ENCODE measurements at places on chromosomes 3 and 15.
A peak's percentile ranks its signal among the peaks of the same experiment; 100 is the strongest.

DNA sequence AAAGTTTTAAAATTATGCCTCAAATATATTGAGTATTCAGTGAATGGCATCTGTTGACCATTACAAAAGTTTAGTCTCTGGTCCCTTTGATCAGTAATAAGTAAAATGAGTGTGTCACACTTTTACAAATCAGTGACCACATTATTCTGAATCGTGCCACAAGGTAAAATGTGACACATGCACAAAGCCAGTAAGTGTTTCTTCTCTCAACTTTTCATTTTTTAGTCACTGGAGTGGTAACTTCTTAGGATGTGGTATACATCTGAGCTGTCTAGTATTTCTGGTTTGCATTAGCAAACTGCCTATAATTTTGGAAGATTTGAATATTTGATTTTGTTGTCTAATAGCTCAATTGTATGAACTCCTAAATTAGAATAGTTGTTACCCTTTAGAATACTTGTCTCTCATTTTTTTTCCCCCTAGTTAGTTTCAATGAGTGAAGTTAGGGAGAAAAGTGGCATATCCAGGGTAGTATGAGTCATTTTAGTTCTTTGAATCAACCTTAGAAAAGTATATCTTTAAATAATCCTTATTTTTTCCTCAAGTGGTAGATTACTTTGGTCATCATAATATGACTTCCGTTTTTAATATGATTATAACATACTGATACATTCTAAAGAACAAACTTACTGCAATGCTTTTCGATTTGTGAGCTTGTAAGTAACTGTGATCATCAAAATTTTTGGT lies 18.1 kb downstream of the DNAJC13 start:
- DNase-seq = no peak

DNA sequence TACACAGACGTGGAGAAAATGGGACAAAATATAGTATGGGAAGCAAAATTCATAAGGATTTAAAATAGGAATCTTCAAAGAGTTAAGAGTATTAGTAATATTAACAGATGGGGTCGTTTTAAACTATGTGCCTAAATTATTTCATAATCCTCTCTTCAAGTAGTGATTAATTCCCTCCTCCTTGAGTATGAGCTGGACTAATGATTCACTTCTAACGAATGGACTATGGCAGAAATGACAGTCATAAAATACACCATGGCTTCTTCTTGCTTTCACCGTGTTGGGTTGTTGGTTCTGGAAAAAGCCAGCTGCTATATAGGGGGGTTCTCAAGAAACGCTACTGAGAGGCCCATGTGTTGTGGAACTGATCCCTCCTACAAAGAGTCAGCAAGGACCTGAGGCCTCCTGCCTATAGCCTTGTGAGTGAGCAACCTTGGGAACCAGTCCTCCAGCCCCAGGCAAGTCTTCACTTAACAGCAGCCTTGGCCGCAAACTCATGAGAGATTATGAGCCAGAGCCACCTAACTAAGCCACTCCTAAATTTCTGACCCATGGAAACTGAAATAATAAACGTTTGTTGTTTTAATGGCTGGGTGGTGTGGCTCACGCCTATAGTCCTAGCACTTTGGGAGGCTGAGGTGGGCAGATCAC lies 64.8 kb upstream of the ABHD2 start:
- DNase-seq = no peak

DNA sequence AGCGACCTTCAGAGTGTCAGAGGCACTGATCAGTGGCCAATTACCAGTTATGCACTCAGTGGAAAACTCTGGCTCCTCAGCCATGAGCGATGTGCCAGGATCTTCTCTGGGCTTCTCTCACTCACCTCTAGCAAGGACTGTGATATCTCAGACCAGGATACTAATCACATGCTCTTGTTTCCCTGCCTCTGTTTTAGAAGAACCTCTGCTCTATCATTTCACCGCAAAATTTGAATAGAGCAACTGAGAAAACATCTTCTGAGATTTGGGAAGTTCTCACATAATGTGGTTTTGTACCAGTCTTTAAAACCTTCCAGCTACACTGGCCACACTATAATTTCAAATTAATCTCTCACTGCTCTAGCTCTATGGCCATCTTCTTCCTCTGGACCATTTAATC lies 325.8 kb upstream of the FRG2C start:
- DNase-seq = no peak

GRCh38 chr3:68342426-68342825 lies 589.9 kb downstream of the TAFA4 start:
- DNase-seq = no peak

DNA sequence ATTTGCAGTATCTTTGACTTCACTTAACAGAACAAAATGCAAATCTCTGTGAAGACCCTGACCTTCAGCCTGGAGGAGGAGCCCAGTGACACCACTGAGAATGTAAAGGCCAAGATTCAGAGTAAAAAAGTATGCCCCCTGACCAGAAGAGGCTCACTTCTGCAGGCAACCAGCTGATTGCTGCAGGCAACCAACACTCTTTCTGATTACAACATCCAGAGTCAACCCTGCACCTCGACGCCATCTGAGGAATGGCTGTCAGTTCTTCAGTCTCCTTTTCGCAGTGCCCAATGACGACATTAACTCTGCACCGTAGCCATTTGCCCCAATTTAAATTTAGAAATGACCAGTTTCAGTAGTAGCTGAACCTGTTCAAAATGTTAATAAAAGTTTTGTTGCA lies 14.9 kb downstream of the ATP13A3 start:
- no peak for DNase-seq

DNA sequence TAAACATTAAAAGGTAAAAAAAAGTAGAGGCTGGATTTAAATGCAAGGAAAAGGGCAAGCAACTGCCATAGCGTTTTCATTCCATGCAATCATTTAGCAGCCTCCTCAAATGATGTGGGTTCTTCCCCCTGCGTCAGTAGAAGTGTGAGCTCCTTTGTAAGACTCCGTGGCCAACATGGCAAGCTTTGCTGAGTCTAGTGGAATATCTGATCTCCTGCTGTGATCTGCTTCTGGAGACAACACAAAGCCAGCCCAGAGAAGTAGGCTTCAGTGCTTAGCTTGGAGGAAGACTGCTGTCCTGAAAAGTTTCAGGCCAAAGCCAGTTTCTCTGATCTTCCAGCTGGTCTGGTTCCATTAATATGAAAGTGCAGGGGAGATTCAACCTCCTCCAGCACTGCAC lies 70.4 kb downstream of the ARPP21 start:
- DNase-seq = no peak

DNA sequence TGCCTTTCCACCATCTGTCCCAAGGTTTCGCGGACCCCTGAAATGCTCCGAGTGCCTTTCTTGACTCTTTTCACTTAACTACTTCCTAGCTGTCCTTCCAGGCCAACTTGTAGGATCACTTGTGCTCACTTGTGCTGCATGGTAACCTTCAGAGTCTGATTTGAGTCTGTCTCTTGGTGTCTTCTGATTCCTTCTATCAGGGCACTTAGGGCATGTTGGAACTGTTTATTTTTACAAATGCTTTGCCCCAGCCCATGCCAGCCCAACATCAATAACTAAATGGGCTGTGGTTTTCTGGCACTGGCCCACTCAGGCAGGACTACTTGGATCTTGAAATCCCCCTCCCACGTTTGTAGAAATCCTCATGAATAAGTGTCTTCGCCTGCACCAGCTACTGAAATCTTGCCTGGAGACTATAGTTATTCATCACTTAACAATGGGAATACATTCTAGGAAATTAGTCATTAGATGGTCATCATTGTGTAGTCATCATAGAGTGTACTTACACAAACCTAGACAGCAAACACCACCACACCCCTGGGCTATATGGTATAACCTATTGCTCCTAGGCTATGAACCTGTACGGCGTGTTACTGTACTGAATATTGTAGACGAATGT lies 123.1 kb upstream of the STRIT1 start:
- no peak for DNase-seq

GRCh38 chr3:127159543-127159942 lies 33.4 kb upstream of the PRR23E start:
- DNase-seq = peak; percentile 3

- DNase-seq = no peak
Measured at GRCh38 chr3:127777921-127778656, 44.2 kb downstream of the MGLL start.

DNA sequence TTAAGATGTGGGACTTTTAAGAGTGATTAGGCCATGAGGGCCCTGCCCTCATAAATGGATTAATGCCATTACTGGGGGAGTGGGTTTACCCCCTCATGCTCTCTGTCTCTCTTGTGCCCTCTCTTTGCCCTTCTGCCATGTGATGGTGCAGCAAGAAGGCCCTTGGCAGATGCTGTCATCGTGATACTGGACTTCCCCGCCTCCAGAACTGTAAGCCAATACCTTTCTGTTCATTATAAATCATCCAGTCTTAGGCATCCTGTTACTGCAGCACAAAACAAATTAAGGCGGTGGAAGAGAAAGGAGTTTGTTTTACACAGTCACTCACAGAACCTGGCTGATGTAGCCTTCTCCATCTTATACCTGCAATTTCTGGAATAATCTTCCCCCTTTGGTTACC lies 360.3 kb upstream of the TBL1XR1 start:
- no peak for DNase-seq

DNA sequence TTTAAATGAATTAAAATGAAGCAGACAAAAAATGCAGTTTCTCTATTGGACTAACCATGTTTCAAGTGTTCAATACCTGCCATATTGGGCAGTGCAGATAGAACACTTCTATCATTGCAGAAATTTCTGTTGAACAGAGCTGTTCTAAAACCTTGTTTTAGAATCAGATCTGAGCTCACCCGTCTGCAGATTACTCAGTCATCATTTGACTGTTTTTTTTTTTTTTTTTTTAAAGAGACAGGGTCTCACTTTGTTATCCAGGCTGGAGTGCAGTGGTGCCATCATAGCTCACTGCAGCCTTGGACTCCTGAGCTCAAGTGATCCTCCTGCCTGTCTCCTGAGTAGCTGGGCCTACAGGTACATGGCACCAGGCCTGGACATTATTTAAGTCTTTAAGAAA lies 128.7 kb downstream of the APBA2 start:
- DNase-seq = no peak

GRCh38 chr3:49867400-49867799 lies 2.3 kb downstream of the CAMKV start:
- DNase-seq = no peak
